ENCODE measurements at places on chromosomes 7 and 10. TPM values are rescaled to one million over a fixed set of nuclear protein-coding genes. Genes with fewer than 3 reads are reported as not detected.

Gene SPDYE6
- total RNA-seq = not detected

Gene DPYSL4
- 15.0 TPM for total RNA-seq

- no peak overlapping the region for H3K4me3 ChIP-seq
- DNase-seq = no peak
- H3K36me3 ChIP-seq = no peaks in the 10 kb centered on the region
- peaks cover 13% of the 10 kb centered on the region for H3K4me1 ChIP-seq
- H3K27me3 ChIP-seq = no peaks in the 10 kb centered on the region
- H3K27ac ChIP-seq = no peak overlapping the region
These were observed 27.5 kb upstream of the NPVF start for GRCh38 chr7:25255611-25256332.

- peaks cover 25% of the 10 kb centered on the region for H3K27me3 ChIP-seq
- no peaks in the 10 kb centered on the region for H3K36me3 ChIP-seq
- DNase-seq = no peak
- H3K4me1 ChIP-seq = peaks cover 13% of the 10 kb centered on the region
- no peak overlapping the region for H3K27ac ChIP-seq
These were observed 2.0 kb downstream of the FLNC start for GRCh38 chr7:128831994-128832879.

DNA sequence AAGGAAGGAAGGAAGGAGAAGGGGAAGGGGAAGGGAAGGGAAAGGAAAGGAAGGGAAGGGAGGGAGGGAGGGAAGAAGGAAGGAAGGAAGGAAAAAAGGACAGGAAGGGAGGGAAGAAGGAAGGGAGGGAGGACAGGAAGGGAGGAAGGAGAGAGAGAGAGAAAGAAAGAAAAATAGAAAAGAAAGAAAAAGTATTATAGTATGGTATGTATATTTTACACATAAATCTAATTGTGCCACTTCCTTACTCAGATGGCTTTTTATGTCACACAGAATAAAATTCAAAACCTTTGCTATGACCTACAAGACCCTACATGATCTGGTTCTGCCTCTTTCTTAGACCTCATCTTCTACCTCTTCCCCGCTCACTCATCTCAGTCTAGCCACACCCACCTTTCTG is 1016.9 kb upstream of the AUTS2 start:
- no peak for DNase-seq
- no peak overlapping the region for H3K27ac ChIP-seq
- no peaks in the 10 kb centered on the region for H3K27me3 ChIP-seq
- H3K36me3 ChIP-seq = no peaks in the 10 kb centered on the region

- H3K36me3 ChIP-seq = no peaks in the 10 kb centered on the region
- no peak overlapping the region for H3K4me3 ChIP-seq
- DNase-seq = no peak
- H3K4me1 ChIP-seq = no peaks in the 10 kb centered on the region
- no peak overlapping the region for H3K27ac ChIP-seq
- H3K27me3 ChIP-seq = peaks cover 4% of the 10 kb centered on the region
These were observed 306.2 kb upstream of the MKI67 start for GRCh38 chr10:128432423-128432822.

DNA sequence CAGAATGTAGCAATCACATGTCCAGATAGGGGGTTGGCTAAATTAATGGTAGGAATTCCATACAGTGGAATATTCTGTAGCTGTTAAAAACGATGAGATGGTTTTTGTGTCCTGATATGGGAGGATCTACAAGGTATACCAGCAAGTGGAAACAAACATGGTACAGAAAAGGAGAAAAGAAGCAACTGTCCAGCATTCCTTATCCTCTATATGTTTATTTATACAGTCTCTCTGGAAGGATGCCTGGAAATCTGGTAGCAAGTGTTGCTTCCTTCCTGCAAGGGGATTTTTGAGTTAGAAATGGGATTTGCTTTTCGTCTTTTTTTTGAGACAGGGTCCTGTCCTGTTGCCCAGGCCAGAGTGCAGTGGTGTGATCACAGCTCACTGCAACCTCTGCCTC is 19.3 kb downstream of the IL15RA start:
- peaks cover 34% of the 10 kb centered on the region for H3K36me3 ChIP-seq
- no peak overlapping the region for H3K27ac ChIP-seq
- H3K4me3 ChIP-seq = no peak overlapping the region
- no peaks in the 10 kb centered on the region for H3K4me1 ChIP-seq
- DNase-seq = no peak

- no peak overlapping the region for H3K4me3 ChIP-seq
- no peaks in the 10 kb centered on the region for H3K27me3 ChIP-seq
- peak; percentile 69 for DNase-seq
- peaks cover 3% of the 10 kb centered on the region for H3K36me3 ChIP-seq
- no peak overlapping the region for H3K27ac ChIP-seq
- peaks cover 12% of the 10 kb centered on the region for H3K4me1 ChIP-seq
These were observed 61.9 kb downstream of the FOXL3 start for GRCh38 chr7:351681-352480.

DNA sequence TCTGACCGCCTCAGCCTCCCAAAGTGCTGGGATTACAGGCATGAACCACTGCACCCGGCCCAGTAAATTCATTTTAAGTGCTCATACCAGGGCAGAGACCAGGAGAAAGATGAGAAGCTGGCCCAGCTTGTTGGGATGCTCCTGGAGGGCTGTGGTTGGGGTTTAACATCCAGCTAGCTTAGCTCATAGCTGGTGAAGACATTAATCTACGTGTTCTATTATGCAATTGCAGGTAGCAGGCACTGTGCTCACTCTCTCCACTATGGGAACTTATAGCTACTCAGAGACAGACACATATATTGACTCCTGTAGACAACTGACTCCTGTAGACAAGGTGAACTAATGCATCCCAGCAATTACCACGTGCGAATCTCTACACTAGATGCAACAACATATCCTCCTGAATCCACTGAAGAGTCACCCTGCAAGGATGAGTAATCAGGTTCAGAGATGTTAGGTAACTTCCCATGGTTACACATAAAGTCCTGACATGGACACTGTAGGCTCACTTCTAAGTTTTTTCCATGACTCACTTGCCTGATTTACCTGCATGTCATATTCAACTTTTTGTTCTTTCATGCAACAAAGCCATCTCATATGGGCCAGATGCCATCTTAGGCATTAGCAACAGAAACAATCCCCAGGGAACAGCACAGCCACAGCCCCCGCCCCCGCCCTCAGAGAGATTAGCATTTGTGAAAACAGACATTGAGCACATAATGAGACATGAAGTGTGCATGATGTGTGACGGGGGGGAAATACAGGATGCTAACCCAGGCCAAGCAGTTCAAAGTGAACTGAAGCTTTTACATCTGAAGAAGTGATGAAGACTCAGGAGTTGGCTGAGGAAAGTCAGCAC is 37.2 kb downstream of the ERLIN1 start:
- no peak overlapping the region for H3K4me3 ChIP-seq
- DNase-seq = peak; percentile 77
- peaks cover 27% of the 10 kb centered on the region for H3K36me3 ChIP-seq
- H3K27me3 ChIP-seq = peaks cover 7% of the 10 kb centered on the region

- H3K27me3 ChIP-seq = no peaks in the 10 kb centered on the region
- peak; percentile 64 for DNase-seq
These were observed 115.5 kb upstream of the GNAI1 start for GRCh38 chr7:80018941-80019808.
